ENCODE measurements at places on chromosomes 5 and 9. TPM values are rescaled to one million over a fixed set of nuclear protein-coding genes. Genes with fewer than 3 reads are reported as not detected.

The RUFY1 gene
- 30.6 TPM for total RNA-seq

The INPP5E gene
- total RNA-seq = 5.7 TPM

The CFAP77 gene
- total RNA-seq = not detected

The KCNV2 gene
- not detected for total RNA-seq

The ORM2 gene
- 0.36 TPM for total RNA-seq

The SNCB gene
- not detected for total RNA-seq

The FBP2 gene
- total RNA-seq = not detected

The PROB1 gene
- total RNA-seq = 1.9 TPM

The HMCN2 gene
- 1.6 TPM for total RNA-seq

The GRM6 gene
- total RNA-seq = not detected

DNA sequence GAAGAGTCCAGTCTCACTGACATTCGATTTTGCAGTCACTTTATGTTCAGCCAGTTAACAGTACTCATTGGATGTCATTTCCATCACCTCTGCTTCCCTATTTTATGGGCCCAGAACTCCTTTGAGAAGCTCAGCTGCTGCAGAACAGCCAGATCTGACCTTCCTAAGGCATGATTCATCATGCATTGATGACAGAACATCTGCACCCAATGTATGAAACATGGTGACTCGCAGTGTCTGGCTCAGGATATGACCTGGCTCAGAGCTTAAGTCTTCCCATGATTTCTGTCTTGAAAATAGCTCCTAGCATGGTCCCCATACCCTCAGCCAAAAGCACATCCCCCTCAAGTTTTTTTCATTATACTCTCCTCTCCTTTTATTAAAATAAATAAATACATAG is 92.6 kb upstream of the TRIM32 start:
- peak; percentile 75 for ATAC-seq

DNA sequence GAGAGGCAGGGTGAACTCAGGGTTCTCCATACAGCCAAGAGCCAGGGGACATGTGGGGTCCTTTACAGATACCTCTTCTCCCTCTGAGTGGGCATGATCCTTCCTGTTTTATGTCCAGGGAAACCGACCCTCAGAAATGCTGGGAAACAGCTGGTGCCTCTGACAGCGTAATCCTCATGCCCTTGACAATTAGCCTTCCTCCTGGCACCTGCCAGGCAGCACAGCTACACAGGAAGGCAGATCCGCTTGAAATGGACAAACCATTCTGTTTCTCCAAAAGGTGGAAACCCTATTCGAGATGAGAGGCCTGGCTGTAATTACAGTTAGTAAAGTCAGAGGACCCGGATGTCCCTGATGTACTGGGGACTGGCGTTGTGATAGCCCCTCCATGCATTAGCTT is 7.2 kb downstream of the ERGIC1 start:
- no peak for ATAC-seq

DNA sequence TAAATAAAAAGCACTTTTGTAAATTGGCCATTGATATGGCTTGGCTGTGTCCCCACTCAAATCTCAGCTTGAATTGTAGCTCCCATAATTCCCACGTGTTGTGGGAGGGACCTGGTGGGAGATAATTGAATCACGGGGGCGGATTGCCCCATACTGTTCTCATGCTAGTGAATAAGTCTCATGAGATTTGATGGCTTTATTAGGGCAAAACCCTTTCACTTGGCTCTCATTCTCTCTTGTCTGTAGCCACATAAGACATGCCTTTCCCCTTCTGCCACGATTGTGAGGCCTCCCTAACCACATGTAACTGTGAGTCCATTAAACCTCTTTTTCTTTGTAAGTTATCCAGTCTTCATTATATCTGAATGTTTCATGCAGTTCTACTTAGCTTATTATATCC is 153.2 kb downstream of the TARS1 start:
- no peak for ATAC-seq

- ATAC-seq = peak; percentile 77
These were observed 19.1 kb downstream of the ERMP1 start for GRCh38 chr9:5813824-5814223.

DNA sequence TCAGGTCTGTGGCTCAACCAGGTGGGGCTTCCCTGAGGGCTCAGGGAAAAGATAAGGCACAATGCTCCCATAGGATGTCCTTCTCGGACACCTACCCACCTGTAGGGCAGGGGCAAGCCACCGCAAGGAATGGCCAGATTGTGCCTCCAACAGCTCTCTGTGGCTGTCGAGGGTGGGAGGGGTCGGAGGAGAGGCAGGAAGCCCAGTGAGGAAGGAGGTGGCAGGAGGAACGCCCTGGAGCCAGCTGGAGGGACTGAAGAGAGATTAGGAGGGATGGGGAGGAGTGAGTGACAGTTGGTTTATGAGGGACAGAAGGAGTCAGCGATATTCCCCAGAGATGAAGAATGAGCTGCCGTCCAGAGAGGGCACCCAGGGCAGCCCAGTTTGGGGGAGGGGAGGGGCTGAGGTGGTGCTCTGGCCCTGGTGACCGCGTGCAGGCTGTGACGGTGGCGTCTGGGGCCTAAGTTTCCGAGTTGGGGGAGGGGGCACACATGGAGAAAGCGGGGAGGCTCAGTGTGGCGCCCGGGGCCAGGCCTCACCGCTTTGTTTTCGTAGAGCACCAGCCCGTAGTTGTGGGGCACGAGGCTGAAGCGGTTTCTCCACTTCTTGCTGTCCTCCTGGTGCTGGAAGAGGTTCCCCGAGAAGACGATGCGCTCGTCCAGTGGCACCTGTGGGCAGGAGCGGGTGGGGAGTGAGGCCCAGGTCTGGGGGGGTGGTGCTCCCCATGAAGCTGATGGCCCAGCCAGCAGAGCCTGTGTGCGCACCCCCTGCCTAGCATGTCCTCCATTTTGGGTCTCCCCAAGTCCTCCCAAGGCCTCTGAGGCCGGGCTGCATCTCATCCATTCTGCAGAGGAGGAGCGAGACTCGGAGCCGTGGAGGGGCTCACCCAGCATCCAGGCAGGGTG is 75.6 kb downstream of the LRSAM1 start:
- no peak for ATAC-seq

DNA sequence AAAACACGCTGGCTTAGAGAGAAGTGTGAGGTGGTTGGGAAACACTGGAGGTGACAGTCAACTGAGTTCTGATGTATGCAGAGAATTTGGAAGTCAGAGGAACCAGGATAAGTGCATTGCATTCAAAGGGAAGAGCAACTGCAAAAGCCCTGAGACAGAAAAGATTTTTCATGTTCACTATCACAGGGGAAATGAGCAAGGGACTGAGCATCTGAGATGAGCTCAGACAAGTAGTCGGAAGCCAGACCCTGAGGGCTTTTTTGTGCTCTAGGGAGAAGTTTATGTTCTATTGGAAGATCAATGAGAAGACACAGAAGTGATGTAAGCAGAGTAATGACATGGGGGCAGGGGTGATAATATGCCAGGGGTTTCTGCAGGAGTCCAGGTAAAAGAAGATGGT is 97.5 kb downstream of the HTR4 start:
- ATAC-seq = no peak

DNA sequence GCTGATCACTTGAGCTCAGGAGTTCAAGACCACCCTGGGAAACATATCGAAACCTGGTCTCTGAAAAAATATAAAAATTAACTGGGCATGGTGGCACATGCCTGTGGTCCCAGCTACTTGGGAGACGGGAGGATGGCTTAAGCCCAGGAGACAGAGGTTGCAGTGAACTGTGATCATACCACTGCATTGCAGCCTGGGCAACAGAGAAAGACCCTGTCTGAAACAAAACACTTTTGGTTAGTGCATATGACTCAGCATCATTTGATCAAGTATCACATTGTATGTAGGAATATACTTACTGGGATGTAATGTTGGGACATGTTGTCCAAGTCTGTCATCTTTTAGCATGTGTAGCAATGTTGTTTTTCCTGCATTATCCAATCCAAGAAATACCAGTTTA is 12.0 kb downstream of the SAR1B start:
- no peak for ATAC-seq

GRCh38 chr9:14231196-14231990 is 82.5 kb downstream of the NFIB start:
- no peak for ATAC-seq

GRCh38 chr5:78974011-78974410 is 11.1 kb downstream of the ARSB start:
- no peak for ATAC-seq
